CD4-positive, alpha-beta T cell treated with Interleukin-1 beta for 1 hour (primary cell): ENCODE measurements at places on chromosomes 1 and 21.
A peak's percentile ranks its signal among the peaks of the same experiment; 100 is the strongest.

DNA sequence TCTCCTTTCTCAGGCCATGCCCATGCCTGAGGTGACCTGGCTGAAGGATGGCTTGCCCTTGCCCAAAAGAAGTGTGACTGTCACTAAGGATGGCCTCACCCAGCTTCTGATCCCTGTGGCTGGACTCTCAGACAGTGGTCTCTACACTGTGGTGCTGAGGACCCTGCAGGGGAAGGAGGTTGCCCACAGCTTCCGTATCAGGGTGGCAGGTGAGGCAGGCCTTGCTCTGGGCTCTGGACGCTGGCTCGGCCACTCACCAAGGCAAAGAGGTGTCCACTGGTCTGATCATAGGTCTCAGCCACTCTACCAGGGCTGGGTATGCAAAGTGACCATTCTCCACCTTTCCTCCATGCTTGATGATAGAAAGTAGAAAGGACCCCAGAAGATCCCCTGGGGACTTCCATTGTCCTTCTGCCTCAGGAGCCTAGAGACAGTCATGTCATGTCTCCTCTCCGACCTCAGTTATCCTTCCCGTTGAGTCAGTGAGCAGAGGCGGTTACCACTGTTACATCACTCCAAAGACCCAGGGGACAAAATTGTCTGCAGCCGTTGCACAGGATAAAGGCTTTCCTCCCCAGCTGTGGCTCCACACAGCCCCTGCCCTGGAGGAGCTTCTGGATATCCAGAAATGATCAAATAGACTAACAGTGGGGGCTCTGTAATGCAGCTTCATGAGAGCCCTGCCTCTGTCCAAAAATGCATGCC lies 34.2 kb downstream of the IGFN1 start:
- no peak for DNase-seq

GRCh38 chr1:54506594-54506993 lies 41.4 kb upstream of the ACOT11 start:
- DNase-seq, result no peak

GRCh38 chr1:117606649-117607430 lies 992 bp downstream of the TENT5C start:
- DNase-seq, result peak; percentile 67

DNA sequence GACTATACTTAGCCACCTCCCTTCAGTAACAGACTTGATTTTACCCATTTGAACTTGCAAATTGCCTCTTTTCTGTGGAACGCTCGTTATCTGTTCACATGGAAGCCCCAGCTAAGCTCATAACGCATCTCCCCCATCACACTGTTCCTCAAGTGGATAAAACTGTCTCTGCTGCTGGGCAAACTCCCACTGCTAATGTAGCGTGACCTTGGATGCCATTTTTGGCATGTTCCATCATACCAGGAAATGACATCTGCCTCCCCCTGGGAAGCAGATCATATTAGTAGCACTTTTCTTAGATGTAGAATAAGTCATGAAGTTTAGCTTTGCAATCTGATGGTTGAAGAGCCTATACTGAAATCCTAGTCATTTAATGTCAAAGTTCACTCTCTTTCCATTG lies 528.7 kb upstream of the PLXNA2 start:
- no peak for DNase-seq

DNA sequence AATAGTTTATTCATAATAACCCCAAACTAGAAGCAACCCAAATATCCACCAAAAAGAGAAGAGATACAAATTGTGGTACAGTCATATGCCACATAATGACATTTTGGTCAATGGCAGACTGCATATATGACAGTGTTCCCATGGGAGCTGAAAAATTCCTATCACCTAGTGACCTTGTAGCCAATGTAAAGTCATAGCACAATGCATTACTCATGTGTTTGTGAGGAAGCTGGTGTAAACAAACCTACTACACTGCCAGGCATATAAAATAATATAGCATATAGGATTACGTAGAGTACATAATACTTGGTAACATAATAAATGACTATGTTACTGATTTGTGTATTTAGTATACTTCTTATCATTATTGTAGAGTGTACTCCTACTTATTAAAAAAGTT lies 29.5 kb upstream of the SLFNL1 start:
- no peak for DNase-seq

DNA sequence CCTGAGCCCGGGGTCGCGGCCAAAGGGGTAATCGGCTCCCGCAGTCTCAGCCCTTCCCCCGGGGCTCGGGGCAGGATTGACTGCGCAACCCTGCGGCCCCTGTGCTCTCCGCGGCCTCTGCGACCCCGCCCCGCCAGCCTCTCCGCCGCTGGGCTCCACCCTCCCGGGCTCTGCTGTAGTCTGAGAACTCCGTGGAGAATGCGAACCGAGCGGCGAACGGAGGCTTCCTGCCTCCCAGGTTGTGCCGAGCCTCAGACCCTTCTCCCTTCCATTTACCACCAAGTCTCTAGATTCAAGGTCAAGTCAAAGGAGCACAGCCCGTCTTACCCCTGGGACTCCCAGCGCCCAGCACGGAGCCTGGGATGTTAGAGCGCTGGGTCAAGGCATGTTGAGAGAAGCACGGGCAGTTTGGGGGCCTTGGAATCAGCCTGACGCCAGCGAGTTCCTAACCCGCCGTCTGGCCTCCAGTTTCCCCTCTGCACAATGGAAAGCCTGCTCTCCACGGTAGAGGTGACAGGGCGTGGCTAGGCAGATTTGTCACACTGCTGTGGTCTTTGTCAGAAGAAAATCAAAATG lies 3.0 kb downstream of the ATP2B4 start:
- peak; percentile 61 for DNase-seq

GRCh38 chr1:160626509-160627342 lies 20.1 kb downstream of the SLAMF1 start:
- no peak for DNase-seq

- no peak for DNase-seq
Measured at GRCh38 chr1:1626207-1627141, 5.5 kb upstream of the MMP23B start.

- DNase-seq, result no peak
Measured at GRCh38 chr1:156703741-156704140, 1.6 kb downstream of the CRABP2 start.

GRCh38 chr1:24400065-24400464 lies 13.5 kb downstream of the STPG1 start:
- no peak for DNase-seq
